Naive thymus-derived CD8-positive, alpha-beta T cell (primary cell): ENCODE measurements at places on chromosomes 16 and 17. TPM values are rescaled to one million over a fixed set of nuclear protein-coding genes. Genes with fewer than 3 reads are reported as not detected.

SPATA2L gene
- 6.9 TPM for total RNA-seq

DNA sequence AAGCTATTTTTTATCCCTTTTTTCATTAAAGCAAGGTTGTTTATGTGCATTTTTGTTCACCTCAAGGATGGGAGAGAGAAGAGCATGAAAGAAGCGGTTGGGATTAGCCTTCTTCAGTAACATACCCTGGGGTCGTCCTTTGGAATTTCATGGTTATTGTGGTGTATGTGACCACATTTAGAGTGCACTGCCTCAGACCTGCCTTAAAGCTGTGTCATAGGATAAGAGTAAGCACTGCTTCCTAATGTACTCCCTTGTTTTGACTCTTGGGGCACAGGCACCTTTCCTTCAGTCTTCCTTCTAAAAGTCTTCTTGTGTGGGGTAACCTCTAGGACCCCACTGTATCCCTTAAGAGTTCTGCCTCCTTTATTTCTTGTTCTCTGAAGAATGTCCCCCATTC, 28.9 kb downstream of the TNRC6A start:
- no peak overlapping the region for H3K4me3 ChIP-seq
- H3K27ac ChIP-seq = no peak overlapping the region
- H3K36me3 ChIP-seq = no peaks in the 10 kb centered on the region
- no peak for DNase-seq
- H3K4me1 ChIP-seq = peaks cover 21% of the 10 kb centered on the region

DNA sequence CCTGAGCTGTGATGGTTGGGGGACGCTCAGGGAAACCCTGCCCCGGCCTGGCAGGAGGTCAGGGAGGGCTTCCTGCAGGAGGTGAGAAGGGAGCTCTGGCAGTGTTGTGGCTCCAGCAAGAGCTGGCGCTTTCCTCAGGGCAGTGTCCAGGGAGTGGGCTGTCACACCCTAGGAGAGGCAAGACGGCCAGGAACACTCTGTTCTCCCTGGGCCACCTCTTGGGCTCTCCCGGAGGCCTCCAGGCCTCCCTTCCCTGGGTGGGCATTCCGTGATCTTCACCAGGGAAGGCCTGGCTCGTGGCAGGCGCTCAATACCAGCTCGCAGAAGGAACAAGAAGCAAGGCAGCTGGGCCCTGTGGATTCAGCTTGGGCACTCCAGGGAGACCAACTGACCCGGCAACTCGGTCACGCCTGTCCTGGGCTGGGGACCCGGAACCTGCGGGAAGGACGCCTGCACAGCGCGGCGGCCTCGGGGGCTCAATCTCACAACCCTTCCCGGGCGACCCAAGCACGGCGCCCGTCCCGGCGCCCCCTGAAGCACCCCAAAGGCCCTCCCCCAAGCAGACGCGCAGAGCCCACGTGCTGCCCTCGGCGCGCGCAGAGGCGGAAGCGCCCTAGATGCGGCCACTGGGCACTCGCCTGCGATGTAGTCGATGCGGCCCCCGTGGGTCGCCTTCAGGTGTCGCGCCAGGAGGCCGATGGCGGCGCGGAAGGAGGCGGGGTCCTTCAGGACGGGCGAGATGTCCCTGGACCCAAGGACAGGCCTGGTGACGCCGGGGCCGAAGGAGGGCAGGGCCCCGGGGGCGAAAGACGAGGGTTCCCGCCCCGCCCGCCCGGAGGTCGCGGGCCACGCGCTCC, 588 bp downstream of the APRT start:
- peak; percentile 65 for DNase-seq
- H3K4me1 ChIP-seq = peaks cover 3% of the 10 kb centered on the region
- H3K4me3 ChIP-seq = peak overlapping the region; percentile 92
- H3K36me3 ChIP-seq = peaks cover 12% of the 10 kb centered on the region
- H3K27ac ChIP-seq = peak overlapping the region; percentile 92

SCNN1G gene
- not detected for total RNA-seq

DNA sequence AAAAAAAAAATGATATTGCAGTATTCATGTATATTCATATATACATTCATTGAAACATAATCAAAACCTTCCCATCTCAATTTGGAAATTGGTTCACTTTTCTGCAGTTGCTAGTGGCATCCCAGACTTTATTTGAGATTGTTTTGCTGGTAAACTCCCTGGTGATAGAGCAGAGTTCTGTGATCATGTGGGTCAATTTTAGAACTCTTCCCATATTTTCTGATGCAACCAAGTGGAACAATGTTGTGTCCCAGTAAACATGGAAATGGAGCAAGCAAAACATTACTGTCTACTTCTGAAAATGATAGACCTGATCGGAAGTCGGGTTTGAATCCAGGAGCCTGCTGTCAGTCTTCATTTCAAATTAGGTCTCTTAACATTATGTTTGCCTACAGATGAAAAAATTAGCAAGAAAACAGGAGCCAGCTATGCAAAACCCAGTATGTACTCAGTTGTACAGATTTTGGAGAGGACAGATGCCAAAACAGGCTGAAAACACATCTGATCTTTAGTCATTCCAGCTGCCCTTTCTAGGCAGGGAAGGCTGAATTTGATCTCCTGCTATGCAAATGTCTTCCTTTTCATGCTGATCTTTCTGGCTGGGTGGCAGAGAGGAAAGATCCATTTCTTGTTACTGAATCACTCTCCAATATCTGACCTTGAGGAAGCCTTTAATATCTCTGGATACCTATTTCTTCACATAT, 786.6 kb upstream of the SOX9 start:
- no peak overlapping the region for H3K27ac ChIP-seq
- no peak overlapping the region for H3K4me3 ChIP-seq

KCNJ16 gene
- not detected for total RNA-seq

SEZ6 gene
- total RNA-seq = not detected

ARL4D gene
- 2.4 TPM for total RNA-seq

- H3K27ac ChIP-seq = no peak overlapping the region
- DNase-seq = no peak
- peaks cover 12% of the 10 kb centered on the region for H3K27me3 ChIP-seq
- H3K4me1 ChIP-seq = no peaks in the 10 kb centered on the region
Observed at GRCh38 chr16:49016461-49016860, 265.2 kb downstream of the CBLN1 start.

MGRN1 gene
- 70.5 TPM for total RNA-seq

KRT13 gene
- not detected for total RNA-seq

- no peaks in the 10 kb centered on the region for H3K27me3 ChIP-seq
- no peaks in the 10 kb centered on the region for H3K36me3 ChIP-seq
- no peak for DNase-seq
- H3K27ac ChIP-seq = peak overlapping the region; percentile 69
- H3K4me1 ChIP-seq = peaks cover 34% of the 10 kb centered on the region
- H3K4me3 ChIP-seq = peak overlapping the region; percentile 94
Observed at GRCh38 chr16:424033-424622, 1.3 kb upstream of the RAB11FIP3 start.

- H3K4me3 ChIP-seq = no peak overlapping the region
- no peaks in the 10 kb centered on the region for H3K36me3 ChIP-seq
- H3K27me3 ChIP-seq = no peaks in the 10 kb centered on the region
- H3K4me1 ChIP-seq = no peaks in the 10 kb centered on the region
Observed at GRCh38 chr17:55384643-55385232, 36.9 kb downstream of the MMD start.

MYLK3 gene
- total RNA-seq = 0.36 TPM

GRCh38 chr17:31740611-31741082, 118.4 kb downstream of the COPRS start:
- peaks cover 40% of the 10 kb centered on the region for H3K27me3 ChIP-seq
- H3K4me3 ChIP-seq = no peak overlapping the region
- no peaks in the 10 kb centered on the region for H3K36me3 ChIP-seq

MYH1 gene
- total RNA-seq = not detected

- peaks cover 62% of the 10 kb centered on the region for H3K27me3 ChIP-seq
- no peak for DNase-seq
- H3K4me1 ChIP-seq = no peaks in the 10 kb centered on the region
- H3K4me3 ChIP-seq = no peak overlapping the region
Observed at GRCh38 chr16:56211435-56211981, 20.2 kb downstream of the GNAO1 start.

TEX19 gene
- total RNA-seq = not detected

DNA sequence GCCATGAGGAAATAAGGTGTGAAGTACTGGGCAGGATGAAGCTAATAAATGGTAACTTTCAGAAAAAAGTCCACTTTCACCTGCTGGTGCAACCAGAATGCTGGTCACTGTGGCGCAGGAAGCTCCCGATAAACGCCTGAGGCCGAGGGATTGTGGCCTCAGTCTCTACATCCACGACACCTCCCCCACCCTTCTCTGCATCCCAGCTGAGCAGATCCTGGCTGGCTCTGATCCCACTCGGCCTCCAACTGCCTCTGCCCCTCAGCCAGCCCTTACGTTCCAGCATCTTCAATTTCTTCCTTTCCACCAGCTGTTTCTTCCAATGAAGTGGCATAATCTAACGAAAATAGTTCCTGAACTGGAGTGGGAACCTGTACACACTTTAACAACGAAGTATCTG, 49.5 kb downstream of the COX4I1 start:
- no peak for DNase-seq
- no peaks in the 10 kb centered on the region for H3K36me3 ChIP-seq
- no peak overlapping the region for H3K27ac ChIP-seq
- H3K4me3 ChIP-seq = no peak overlapping the region
- H3K27me3 ChIP-seq = peaks cover 13% of the 10 kb centered on the region

- H3K4me1 ChIP-seq = peaks cover 79% of the 10 kb centered on the region
- H3K36me3 ChIP-seq = peaks cover 17% of the 10 kb centered on the region
- no peaks in the 10 kb centered on the region for H3K27me3 ChIP-seq
- peak overlapping the region; percentile 63 for H3K27ac ChIP-seq
- H3K4me3 ChIP-seq = peak overlapping the region; percentile 15
Observed at GRCh38 chr17:39653662-39654331, 11.4 kb upstream of the TCAP start.

DNA sequence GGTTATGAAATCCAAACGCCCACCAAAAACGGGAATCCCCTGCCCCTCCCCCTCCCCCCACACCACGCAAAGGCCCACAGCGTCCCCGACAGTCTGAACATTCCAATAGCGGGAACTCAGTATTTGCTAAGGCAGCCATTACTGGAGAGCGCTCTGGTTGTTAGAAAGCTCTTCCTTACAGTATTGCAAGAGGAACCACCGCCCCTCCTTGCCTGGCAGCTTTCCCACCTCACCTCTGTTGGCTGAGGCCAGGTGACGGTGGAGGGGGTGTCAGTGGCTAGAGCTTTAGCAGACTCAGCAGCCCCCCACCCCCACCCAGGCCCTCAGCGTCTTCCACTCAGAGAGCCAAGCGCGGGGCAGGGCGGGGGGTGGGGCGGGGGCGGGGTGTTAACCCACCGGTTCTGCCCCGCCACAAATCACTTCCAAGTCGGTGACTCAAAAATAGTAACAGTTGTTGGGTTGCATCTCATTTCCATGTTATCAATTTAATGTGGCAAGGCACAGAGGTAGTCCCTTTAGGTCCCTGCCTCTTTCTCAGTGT, 2.2 kb upstream of the PLEKHH3 start:
- peak overlapping the region; percentile 92 for H3K4me3 ChIP-seq
- peak overlapping the region; percentile 89 for H3K27ac ChIP-seq
- H3K4me1 ChIP-seq = peaks cover 73% of the 10 kb centered on the region
- peaks cover 16% of the 10 kb centered on the region for H3K27me3 ChIP-seq

ZNF232 gene
- total RNA-seq = 18.9 TPM

DNA sequence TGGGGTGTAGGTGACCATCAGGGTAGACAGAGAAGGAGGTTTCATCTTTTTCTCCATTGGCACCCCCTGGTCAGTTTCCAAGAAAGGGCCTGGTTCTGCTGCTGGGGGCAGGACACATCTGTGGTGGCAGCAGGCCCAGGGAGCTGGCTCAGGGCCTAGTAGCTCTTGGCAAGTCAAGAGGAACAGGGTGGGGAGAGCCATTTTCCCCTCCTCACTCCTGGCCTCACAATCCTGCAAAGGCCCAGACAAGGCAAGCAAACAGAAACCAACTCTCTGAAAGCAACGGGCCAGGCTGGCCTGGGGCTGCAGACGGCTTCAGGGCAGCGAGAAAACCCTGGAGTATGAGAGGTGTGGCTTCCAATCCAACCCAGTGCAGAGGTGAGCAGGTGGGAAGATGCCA, 192.9 kb upstream of the DYNLRB2 start:
- no peak overlapping the region for H3K27ac ChIP-seq
- H3K36me3 ChIP-seq = no peaks in the 10 kb centered on the region
- H3K27me3 ChIP-seq = peaks cover 7% of the 10 kb centered on the region
- H3K4me3 ChIP-seq = no peak overlapping the region
- no peak for DNase-seq

GRCh38 chr17:45579529-45580495, 89.3 kb upstream of the PLEKHM1 start:
- H3K36me3 ChIP-seq = peaks cover 43% of the 10 kb centered on the region
- DNase-seq = no peak
- H3K27me3 ChIP-seq = no peaks in the 10 kb centered on the region

TBC1D16 gene
- total RNA-seq = 2.6 TPM

GRCh38 chr17:54435966-54436365, 464.7 kb upstream of the TOM1L1 start:
- no peaks in the 10 kb centered on the region for H3K36me3 ChIP-seq
- H3K27me3 ChIP-seq = no peaks in the 10 kb centered on the region
- no peaks in the 10 kb centered on the region for H3K4me1 ChIP-seq
- H3K4me3 ChIP-seq = no peak overlapping the region

HIC1 gene
- total RNA-seq = 1.5 TPM

PLA2G10 gene
- total RNA-seq = not detected

- no peaks in the 10 kb centered on the region for H3K36me3 ChIP-seq
- no peak overlapping the region for H3K27ac ChIP-seq
- no peak overlapping the region for H3K4me3 ChIP-seq
- peaks cover 22% of the 10 kb centered on the region for H3K27me3 ChIP-seq
Observed at GRCh38 chr16:86384980-86385379, 125.3 kb upstream of the FOXF1 start.

GRCh38 chr16:3946604-3947180, 66.2 kb upstream of the CREBBP start:
- no peak overlapping the region for H3K27ac ChIP-seq
- DNase-seq = no peak
- peaks cover 10% of the 10 kb centered on the region for H3K27me3 ChIP-seq
- H3K4me1 ChIP-seq = no peaks in the 10 kb centered on the region
- no peaks in the 10 kb centered on the region for H3K36me3 ChIP-seq

GRCh38 chr17:61511480-61512182, 59.4 kb downstream of the TBX4 start:
- H3K36me3 ChIP-seq = no peaks in the 10 kb centered on the region
- H3K27me3 ChIP-seq = peaks cover 8% of the 10 kb centered on the region
- no peak for DNase-seq
- H3K4me3 ChIP-seq = no peak overlapping the region
- no peaks in the 10 kb centered on the region for H3K4me1 ChIP-seq

TBC1D26 gene
- total RNA-seq = not detected

DNA sequence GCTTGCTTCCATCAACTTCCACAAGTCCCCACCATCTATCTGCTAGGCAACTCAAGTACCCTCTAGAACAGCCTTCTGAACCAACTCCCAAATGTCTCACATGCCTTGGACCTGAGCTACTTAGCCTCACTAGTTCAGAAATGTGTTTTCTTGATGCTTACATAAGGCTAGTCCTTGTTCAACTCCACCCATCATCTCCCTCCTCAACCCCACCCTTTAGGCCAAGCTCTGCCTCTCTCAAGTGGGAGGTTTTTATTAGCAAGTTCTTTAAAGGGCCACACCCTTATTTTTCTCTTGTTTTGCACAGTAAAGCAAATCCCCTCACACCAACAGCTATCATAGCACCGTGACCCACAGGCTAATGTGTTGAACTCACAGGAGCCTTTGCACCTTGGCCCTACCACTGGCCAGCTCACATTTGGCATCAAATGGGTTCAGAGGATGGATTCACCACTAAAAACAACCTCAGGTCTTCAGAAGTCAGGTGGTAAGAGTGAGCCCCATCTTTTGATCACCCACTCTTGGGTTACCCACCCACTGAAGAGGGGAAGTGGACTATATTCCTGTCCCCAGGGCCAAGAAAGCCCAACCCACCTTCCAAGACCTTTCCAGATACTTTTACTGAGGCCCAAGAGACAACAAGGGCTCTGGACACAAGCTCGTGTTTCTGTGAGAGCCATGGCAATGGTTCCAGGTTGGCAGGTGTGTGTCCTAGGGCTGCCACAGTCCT, 12.2 kb downstream of the PIK3R5 start:
- H3K4me3 ChIP-seq = peak overlapping the region; percentile 55
- H3K4me1 ChIP-seq = peaks cover 57% of the 10 kb centered on the region
- no peak for DNase-seq
- peak overlapping the region; percentile 97 for H3K27ac ChIP-seq
